ENCODE measurements at places on chromosomes 7 and 10.

DNA sequence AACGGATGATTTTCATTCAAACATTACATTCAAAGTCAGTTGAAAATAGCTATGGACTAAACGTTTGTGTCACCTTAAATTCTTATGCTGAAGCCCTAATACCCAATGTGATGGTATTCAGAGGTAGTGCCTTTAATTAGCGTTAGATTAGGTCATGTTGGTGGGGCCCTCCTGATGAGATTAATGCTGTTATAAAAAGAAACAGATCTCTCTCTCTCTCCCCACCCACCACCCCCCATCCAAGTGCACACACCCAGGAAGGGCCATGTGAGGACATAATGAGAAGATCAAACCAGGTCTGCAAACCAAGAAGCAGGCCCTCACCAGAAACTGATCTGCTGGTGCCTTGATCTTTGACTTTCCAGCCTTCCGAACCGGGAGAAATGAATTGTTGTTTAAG is 44.2 kb downstream of the ZNF438 start:
- DNase-seq: no peak

DNA sequence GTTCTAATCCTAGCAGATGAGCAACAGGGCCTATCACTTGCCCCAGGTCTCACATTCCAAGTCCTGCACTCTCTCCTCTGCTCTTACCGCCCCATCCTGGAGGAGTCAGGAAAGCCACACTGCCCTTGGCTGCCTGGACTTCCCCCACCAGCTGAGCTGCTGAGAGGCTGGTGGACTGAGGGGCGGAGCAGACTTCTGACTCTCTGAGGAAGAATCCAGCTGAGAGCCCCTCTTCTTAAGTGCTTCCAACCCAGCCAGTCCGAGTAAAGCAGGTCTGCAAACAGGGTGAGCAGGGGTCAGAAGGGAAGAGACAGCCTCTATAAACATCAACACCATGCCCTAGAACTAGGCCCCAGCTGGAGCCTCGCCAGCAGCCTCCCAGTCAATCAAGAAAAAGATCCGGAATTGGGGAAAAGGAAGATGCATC is 92.4 kb upstream of the TMEM72 start:
- no peak for DNase-seq

DNA sequence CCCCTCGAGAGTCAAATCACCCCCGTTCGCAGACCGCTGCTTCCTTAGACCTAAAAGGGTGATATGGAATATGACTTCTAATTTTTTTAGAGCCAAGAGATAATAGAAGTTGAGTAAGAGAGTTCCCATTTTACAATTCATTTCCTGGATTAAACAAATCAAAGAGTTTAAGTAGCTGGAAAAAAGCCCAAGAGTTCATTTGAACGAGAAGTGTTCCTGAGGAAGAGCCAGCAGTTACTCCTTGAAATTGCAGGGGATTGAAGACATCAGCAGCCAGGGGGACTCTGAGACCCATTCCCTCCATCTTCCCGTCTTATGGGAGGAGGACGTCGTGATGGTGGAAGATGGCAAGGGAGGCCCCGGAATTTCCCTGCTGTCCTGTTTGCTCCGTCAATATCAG is 277.0 kb downstream of the WDR11 start:
- no peak for DNase-seq

- DNase-seq: peak; percentile 74
Observed at GRCh38 chr7:97020996-97021746, 3.5 kb downstream of the DLX5 start.

DNA sequence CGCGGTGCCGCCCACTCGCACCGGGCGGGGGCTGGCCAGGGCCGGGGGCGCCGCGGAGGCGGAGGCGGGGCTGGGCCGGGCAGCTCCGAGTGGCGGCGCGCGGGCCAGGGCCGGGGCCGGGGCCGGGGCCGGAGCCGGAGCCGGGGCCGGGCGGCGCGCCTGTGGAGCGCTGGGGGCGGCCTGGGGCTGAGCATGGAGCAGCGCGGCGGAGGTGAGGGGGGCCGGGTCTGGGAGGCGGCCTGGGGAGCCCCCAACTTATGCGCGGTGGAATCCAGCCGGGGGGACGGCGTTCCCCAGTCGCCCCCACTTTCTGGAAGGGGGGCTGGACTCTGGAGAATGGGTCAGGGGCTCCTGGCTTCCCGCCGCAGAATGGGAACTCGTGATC is at the start of gene LZTS2:
Gene LZTS2 (plus strand): TSS at position 67 of the 385 bp plus-strand sequence. CDS start 2,731 bp downstream, outside the sequence.
- peak; percentile 76 for DNase-seq

DNA sequence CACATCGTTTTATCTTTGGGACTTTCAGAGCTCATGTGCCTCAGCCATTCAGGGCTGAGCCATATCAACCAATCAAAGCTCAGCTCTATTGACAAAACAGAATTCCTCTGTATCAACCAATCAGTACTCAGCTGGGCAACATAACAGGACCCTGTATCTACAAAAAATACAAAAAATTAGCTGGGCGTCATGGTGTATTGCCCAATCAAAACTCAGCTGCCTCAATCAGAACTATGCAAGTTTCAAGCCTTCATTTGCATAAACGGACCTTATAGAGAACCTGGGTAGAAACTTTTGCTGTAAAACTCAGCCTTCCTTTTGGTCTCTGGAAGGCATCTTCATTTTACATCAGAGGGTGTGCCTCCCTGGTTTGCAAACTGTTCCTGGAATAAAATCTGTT is 77.1 kb downstream of the ZNF467 start:
- DNase-seq: no peak

GRCh38 chr7:111499027-111499426 is 63.3 kb downstream of the IMMP2L start:
- peak; percentile 23 for DNase-seq

DNA sequence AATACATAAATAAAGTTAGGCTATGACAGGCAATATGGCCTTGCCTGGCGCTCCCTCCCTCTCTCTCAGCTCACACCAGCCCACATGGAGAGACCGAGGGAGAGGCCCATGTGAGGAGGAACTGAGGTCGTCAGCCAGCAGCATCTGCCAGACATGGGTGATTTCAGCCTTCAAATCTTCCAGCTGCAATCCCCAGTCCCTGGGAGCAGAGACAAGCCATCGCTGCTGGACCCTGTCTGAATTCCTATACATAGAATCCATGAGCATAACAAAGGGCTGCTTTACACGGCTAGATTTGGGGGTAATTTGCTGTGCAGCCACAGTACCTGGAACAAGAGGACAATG is 35.6 kb downstream of the ANKRD16 start:
- no peak for DNase-seq

DNA sequence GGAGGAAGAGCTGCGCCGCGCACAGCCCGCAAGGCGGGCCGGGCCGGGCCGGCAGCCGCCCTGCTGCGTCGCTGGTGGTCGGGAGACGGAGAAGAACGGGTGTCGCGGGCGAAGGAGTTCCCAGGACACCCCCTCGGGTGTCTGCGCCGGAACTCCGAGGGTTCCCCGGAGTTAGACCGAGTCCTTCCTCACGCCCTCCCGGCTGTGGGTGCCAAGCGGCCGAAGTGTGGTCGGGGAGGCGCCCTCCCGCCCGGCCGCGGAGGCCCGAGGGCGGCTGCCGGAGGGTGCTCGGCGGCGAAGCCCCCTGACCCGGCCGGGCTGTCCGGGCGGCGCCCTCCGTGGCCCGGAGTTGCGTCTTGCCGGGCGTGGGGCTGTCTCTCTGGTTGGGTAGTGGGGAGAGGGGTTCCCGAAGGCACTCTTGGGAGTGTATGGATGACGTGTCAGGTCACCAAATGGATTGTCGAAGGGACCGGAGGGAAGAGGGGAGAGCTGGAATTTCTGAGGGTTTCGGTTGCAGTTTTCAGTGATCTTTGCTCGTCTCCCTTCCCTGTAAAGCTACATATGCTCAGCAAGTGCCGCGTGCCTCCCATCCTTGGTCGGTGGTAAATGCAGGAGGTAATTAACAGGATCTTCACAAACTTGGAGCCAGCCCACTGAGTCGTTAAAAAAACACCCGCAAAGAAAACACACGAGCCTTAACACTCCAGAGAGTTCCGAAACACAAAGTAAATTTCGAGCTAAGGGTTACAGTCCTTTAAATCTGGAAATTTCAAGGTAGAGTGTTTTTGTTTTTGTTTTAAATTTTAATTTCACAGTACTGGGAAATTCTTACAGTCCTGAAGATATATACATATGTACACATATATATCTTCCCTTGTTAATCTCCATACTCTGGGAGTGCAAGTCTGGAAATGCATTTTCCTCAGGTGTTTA is 871 bp downstream of the ST7 start:
- peak; percentile 57 for DNase-seq

GRCh38 chr7:47511699-47512370 is 70.1 kb downstream of the TNS3 start:
- no peak for DNase-seq

DNA sequence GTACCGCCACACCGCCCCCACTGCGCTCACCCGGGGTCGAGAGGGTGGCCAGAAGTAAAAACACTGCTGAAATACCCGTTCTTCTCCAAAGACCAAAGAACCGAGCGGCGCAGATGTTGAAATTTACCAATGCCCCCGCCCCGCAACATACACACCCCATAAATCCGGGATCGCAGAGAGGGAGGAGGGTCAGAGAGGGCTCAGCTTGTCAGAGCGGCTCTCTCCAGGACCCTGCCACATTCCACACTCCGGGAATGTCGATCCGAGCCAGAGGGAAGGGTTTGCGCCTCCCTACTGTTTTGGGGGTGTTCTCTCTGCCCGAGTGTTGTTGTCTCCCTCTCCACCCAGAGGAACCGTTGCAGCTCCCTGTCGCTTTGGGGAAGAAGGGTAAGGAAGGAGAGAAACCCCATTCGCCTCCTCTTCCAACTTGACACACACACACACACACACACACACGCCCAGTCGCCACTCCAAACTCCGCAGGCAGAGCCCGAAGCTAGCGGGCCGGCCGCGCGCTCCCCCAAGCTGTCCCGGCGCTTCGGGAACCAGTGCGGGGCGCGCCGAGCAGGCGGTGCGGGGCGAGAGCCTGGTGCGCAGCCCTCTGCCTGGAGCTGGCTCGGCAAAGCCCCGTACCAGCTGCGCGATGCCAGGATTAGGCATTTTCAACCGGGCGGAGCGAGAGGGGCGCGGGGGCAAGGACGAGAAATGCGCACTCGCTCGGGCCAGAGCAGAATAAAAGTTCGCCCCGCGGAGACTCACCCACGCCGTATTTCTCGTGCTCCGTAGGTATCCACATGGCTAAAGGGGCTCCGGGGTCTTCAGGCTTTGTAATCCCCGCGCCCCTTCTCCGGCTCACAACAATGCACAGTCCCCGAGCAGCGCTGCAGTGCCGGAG is 609 bp downstream of the DOCK4 start:
- DNase-seq: peak; percentile 58

DNA sequence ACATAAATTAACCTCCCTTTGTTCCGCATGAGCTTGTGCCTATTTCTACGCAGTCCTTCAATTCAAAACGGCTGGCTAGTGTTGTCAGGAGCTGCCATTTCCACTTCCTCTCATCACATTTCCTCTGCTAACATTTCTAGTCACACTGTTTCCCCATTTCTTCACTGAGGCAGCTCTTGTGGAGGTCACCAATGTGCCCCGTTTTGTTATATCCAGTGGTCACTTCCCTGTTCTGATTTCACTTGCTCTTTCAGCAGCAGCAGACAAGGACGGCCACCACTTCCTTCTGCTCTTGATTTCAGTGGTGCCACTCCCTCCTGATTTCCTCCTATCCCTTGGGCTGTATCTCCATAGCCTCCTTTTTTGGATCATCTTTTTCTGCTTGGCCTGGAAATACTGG is 64.8 kb upstream of the SEC61G start:
- DNase-seq: no peak

DNA sequence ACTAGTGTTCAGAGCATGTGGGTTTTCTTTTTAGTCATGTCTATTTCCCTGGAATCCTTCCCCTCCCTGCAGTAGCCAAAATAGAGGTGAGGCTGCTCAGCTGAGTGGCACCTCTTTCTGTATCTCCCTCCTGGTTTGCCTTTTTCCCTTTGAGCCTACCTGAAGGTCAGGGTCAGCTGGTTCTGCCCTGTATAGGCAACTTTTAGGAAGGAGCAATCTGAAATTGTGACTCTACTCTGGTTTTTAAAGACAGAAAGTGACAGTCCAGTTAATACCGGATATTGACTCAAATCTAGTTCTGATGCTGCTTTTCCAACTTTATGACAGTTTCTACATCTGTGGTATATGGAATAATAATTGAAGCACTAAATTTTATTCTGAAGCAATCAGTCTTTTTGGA is 26.0 kb downstream of the CCM2 start:
- no peak for DNase-seq

DNA sequence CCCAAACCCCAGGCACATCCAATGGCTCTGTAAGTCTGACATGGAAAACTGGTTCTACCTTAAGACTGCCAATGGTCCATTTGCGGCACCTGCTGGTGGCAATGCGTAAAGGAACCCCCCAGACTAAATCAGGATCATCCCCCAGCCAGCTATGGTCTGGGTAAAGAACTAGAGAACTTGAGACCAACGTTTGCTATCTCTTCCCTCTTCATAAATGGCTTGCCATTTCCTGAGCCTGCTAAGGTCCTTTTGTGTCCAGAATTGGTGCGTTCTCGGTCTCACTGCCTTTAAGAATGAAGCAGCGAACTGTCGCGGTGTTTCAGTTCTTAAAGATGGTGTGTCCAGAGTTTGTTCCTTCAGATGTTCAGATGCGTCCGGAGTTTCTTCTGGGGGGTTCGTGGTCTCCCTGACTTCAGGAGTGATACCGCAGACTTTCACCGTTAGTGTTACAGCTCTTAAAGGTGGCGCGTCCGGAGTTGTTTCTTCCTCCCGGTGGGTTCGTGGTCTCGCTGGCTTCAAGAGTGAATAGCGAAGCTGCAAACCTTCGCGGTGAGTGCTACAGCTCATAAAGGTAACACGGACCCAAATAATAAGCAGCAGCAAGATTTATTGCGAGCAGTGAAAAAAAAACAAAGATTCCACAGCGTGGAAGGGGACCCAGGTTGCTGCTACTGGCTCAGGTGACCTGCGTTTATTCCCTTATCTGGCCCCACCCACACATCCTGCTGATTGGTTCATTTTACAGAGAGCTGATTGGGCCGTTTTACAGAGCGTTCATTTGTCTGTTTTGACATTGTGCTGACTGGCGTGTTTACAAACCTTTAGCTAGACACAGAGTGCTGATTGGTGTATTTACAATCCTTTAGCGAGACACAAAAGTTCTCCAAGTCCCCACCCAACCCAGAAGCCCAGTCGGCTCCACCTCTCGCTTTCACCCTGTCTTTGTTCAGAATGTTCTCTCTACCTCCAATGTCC is 95.4 kb downstream of the ELMO1 start:
- DNase-seq: no peak

GRCh38 chr7:52962402-52963076 is 72.9 kb upstream of the POM121L12 start:
- no peak for DNase-seq

- peak; percentile 9 for DNase-seq
Observed at GRCh38 chr10:60942788-60943315, 1.1 kb downstream of the RHOBTB1 start.

Data from HuH-7.5 (cell line).